ENCODE measurements at places on chromosomes 16 and 17.

GRCh38 chr16:26316683-26317464 lies 625.1 kb downstream of the HS3ST4 start:
- no peak for DNase-seq

DNA sequence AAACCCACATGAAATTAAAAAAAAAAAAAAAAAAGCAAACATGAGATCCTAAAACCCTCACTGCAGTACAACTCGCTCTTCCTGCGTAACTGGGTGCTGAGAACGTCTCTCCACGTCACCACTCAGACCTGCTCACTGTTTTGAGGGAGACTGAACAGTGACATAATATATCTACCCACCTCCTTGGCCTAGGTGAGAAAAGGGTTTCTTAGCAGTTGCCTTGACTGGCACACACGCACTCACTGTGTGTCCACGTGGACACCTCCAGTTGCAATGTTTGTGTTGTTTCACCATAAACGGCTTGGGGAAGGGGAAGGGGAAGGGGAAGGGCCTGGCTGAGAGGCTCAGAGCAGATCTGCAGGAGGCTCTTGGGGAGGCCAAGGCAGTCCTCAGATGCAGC lies 32.0 kb downstream of the FANCA start:
- no peak for DNase-seq

- no peak for DNase-seq
Observed at GRCh38 chr16:22815863-22816262, 1.9 kb downstream of the HS3ST2 start.

GRCh38 chr16:87288753-87289362 lies 28.3 kb downstream of the C16orf95 start:
- DNase-seq = no peak

- DNase-seq = no peak
Observed at GRCh38 chr17:7893187-7893880, 4.7 kb downstream of the CHD3 start.

DNA sequence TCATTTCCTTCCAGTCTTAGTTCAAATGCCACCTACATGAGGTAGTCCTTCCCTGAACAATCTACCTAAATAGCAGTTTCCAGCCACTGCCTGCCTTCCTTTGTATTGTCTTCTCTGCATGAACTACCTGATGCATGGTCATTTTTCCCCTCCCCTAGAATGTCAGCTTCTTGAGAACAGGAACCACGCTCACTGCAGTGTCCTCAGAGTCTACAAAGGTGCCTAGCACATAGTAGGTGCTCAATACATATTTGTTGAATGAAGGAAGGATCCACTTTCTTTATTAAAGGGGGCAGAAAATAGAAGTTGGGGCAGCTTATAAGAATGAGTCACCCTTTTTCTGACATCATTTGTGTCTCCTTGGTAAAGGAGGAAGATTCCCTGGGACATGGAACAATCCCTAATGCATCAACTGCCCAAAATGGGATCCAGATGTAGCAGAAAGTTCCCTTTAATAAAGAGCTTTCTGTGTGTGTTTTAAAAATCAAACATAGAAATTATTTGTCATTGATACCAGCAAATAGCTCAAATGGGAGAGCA lies 4.4 kb upstream of the CYLD start:
- no peak for DNase-seq

- DNase-seq = no peak
Observed at GRCh38 chr17:27585792-27586191, 45.2 kb upstream of the LGALS9 start.

DNA sequence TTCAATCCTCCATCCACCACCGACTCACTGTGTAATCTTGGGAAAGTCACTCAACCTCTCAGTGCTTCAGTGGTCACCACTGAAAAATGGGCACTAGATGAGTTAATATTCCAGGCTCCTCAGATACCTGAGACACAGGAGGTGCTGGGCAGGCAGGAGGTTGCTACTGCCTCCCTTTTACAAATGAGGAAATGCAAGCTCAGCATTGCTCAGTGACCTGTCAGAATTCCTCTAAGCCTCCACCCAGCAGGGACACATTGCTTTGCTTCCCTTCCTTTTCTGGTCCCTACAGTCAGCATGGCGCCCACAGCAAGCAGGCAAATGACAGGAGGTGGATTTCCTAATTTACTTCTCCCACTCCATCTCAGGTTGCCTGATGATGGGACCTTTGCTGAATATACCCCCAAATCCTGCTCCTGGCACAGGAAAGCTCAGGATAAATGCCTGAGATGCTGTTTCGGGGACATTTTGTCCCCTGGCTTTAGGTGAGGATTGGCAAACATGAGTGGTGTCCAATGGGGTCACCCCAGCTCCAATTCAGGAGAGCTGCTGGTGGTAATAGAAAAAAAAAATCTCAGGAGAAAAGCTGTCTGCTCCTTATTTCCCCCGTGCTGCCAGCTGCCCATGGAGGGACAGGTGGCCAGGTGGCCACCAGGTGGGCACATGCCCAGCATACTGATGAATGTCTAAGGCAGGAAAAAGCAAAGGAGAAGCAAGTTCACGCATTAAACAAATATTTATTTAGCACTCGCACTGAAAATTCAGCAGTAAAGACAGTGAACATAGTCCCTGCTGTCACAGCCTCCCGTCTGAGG lies 5.0 kb upstream of the KRT13 start:
- no peak for DNase-seq

- peak; percentile 21 for DNase-seq
Observed at GRCh38 chr17:31068291-31068690, 26.5 kb upstream of the NF1 start.

Data from activated B cell treated with CpG ODN at 0.5 μM for 24 hours (primary cell).